H1 (cell line): ENCODE measurements at places on chromosomes 11 and 22. TPM values are rescaled to one million over a fixed set of nuclear protein-coding genes. Genes with fewer than 3 reads are reported as not detected.

ZNF280B gene
- polyA plus RNA-seq: 2.5 and 4.8 TPM in 2 replicates

DDIAS gene
- polyA plus RNA-seq: 6.2 and 11.6 TPM in 2 replicates

OR52I1 gene
- not detected in 2 replicates for polyA plus RNA-seq

OR4D9 gene
- polyA plus RNA-seq: not detected in 2 replicates

CABP7 gene
- polyA plus RNA-seq: 0.36 and 1.0 TPM in 2 replicates

TMEM86A gene
- 1.5 and 2.4 TPM in 2 replicates for polyA plus RNA-seq
